ENCODE measurements at places on chromosomes 6 and 20.

GRCh38 chr6:116666869-116667268 lies 1.7 kb downstream of the ZUP1 start:
- DNase-seq, result no peak

- DNase-seq, result no peak
Measured at GRCh38 chr6:155050311-155050710, 55.2 kb downstream of the TIAM2 start.

GRCh38 chr6:21420146-21420878 lies 173.2 kb upstream of the SOX4 start:
- no peak for DNase-seq

GRCh38 chr6:106445508-106445878 lies 85.0 kb downstream of the CRYBG1 start:
- DNase-seq, result no peak

- no peak for DNase-seq
Measured at GRCh38 chr6:163333038-163333437, 81.5 kb upstream of the QKI start.

GRCh38 chr6:130931683-130932082 lies 104.5 kb downstream of the SMLR1 start:
- DNase-seq, result no peak

DNA sequence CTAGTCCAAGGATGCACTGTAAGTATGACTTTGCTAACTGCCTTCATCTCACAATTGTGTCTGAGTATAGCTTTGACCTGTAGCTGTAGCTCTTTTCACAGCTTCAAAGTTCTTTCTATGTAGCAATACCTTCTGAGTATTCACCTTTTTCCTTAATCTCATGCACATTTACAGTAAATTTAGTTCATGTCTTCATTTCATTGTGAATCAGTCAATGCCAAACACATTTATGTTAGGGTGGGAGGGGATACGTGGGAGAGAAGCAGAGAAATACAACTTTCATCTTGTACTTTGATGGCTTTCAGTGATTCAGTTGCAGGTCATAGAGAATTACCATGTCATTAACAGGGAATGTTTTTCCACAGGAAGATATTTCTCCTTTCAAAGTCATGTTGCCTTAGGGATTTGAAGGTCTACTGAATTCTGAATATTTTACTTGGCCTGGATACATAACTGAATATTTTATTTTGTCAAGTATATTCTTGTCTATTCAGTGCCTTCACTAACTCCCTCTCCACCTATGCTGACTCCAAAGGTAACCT lies 119.2 kb downstream of the TINAG start:
- DNase-seq, result no peak

- DNase-seq, result no peak
Measured at GRCh38 chr6:116450769-116451740, 10.1 kb upstream of the CALHM6 start.

DNA sequence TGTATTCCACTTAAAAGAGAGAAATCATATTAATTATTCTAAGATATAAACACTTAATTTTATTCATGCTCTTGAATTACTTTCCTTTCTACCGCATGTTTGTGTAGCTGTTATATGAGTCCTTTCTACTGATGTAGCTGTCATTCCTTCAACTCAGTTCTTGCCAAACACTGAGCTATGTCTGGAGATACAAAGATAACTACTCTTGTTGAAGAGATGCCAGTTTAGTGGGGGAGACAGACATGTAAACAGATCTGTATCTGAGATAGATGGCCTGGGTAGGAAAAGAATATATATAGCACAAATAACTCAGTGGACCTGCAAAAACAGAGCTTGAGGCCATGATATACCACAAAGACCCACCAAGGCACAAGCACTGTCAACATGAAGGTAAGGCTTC lies 157.3 kb downstream of the BTBD9 start:
- no peak for DNase-seq

Measured in NCI-H1092 treated with DMSO at 0.1 percent for 48 hours (cell line).